ENCODE measurements at places on chromosomes 1 and 21.
A peak's percentile ranks its signal among the peaks of the same experiment; 100 is the strongest.

GRCh38 chr1:186443638-186444037 lies 17.3 kb downstream of the PDC start:
- no peak for ATAC-seq

DNA sequence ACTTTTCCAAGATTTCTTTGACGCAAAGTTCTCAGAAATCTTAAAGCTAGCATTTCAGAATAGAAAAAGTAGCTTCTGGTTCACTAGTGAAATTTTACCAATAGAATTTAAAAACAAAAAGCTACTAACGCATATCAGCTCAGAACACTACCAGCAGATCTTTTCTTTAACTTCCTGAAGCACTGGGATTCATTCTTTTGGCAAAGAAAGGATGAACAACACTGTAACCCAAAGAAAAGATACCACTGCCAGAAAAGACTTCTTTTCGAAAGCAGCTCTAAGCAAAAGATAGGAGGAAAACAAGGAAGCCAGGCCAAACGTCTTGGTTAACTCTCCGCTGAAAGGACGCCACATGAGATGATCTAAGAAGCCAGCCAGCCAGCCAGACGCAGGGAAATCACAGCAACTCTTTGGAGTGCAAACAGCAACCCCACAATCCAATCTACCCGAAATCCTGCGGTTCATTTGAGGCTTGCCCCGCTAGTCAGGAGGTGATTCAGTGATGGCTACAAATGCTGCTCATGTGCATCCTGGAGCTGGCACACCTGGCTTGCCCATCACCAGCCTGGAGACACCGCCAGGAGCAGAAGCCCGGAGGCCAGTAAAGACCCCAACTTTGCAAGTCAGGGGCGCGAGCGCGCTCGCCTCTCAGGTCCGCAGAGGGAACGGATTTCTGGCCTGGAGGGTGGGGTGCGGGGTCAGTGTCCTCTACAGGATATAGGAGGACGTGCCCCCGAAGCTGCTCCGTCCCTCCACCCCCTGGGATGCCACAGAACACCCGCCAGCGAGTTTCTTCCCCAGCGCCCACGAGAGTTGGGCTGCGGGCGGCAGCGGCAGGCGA lies 812 bp downstream of the NBPF1 start:
- ATAC-seq, result peak; percentile 68

GRCh38 chr1:213154056-213154685 lies 103.1 kb downstream of the RPS6KC1 start:
- ATAC-seq, result no peak

- no peak for ATAC-seq
Observed at GRCh38 chr1:27137544-27138075, 17.3 kb downstream of the SLC9A1 start.

- ATAC-seq, result peak; percentile 74
Observed at GRCh38 chr1:6601923-6602668, 573 bp downstream of the KLHL21 start.

GRCh38 chr1:39065542-39065941 lies 39.4 kb downstream of the NDUFS5 start:
- no peak for ATAC-seq

- peak; percentile 87 for ATAC-seq
Observed at GRCh38 chr1:212595787-212596714, 12.5 kb upstream of the ATF3 start.

DNA sequence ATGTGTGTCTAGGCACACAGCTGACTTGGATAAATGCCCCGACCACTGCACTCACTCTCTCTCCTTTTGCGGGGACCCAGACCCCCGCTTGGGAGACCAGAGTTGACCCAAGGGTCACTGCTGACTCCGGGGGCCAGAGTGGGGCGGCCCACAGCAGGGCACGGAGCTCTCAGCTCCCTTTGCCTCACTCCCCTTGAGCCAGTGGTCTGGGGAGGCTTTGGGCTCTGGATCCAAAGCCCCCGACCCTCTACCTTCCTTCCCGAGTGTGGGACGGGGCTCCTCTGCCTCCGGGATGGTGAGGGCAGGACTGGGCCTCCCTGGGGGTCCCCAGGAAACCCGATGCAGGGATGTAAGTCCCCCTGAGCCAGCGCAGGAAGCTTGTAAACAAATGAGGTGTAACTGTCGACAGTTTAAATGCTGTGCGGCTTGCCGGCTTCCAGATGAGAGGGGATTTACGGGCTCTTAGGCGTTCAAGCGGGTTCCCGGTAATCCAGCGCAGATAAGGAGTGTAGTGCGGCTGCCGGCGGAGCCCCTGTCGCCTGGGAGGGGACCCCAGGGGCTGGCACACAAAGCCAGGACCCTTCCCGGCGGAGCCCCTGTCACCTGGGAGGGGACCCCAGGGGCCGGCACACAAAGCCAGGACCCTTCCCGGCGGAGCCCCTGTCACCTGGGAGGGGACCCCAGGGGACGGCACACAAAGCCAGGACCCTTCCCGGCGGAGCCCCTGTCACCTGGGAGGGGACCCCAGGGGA lies 7.4 kb downstream of the ACTRT2 start:
- no peak for ATAC-seq

DNA sequence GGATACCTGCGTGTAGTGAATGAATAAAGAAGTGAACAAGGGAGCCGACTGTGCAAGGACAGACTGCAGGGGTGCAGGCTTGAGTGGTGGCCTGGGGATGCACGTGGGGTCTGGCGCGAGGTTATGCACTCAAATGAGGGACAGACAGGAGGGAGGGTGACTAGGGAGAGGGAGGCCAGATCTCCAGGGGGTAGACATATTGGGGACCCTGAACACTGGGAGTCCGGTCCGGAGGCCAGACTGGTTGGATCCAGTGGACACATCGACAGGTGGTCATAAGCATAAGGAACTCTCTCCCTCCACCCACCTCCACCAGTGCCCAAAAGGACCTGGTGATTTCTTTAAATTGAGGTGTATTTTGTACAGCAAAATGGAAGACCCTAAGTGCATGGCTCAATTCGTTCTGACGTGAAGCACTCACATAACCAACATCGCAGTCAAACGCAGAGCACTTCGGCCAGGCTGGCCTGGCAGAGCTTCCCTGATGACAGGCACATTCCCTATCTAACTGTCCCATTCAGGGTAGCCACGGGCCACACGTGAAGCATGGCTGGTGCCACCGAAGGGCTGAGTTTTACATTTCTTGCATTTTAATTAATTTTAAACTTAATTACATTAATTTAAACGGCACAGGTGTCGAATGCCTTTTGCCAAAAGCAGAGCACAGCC lies 14.0 kb downstream of the WNT3A start:
- ATAC-seq, result no peak

DNA sequence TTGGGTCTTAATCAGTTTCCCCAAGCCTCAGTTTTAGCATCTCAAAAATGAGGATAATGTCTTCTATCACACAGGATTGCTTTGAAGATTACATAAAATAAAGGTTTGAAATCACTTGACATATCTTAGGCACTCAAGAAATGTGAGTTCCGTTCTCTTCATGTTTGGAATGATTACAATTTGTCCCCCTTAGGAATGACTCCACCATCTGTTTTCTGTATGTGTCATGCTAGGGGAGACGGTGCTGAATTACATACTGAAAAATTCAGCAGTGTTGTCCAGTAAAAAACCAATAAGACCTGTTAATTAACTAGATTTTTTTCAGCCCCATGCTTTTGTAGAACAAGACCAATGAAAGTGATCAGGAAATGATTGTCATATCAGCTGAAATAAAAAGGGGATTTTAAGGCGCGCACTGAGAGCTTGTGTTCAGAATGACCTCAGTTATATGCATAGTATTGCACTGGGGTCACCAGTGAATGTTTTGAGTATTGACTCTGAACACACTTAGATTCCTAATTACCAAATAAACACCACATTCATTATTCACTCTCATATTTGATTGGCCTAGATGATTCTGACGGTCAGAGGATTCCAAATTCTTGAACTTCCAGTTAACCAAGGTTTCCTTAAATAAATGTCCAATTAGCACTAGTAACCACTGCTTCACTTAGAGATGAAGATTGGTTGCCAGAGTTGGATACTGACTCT lies 114.5 kb upstream of the KCNK2 start:
- ATAC-seq, result peak; percentile 86

GRCh38 chr1:158020886-158021620 lies 27.6 kb downstream of the KIRREL1 start:
- ATAC-seq, result no peak

DNA sequence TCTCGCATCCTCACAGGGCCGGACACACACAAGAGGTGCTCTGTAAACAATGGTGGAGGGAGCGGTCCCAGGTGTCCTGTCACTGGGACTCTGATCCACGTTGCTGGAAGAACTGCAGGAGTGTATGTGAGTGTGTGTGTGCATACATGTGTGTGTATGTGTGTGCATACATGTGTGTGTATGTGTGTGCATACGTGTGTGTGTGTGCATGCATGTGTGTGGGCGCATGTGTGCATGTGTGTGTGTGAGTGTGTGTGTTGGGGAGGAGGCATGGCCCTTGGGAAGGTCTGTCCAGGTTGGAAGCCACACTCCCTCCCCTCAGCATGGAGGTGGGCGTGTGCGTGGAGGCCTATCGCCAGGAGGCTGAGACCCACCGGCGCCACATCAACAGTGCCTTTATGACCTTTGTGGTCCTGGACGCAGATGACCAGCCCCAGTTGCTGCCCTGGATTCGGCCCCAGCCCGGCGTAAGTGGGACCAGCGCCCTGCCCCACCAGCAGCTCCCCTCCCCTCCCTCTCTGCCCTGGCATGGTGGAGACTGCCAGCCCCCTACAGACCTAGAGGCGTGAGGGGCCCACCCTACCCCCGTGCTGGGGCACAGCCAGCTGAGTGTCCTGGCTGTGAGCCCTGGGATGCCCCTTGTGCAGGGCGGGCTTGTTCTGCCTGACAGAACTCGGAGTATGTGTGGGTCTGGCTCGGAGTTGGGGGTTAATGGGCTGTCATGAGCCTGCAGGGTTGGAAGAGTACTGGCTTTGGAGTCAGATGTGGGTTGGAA lies 22.2 kb downstream of the FAM151A start:
- ATAC-seq, result no peak

DNA sequence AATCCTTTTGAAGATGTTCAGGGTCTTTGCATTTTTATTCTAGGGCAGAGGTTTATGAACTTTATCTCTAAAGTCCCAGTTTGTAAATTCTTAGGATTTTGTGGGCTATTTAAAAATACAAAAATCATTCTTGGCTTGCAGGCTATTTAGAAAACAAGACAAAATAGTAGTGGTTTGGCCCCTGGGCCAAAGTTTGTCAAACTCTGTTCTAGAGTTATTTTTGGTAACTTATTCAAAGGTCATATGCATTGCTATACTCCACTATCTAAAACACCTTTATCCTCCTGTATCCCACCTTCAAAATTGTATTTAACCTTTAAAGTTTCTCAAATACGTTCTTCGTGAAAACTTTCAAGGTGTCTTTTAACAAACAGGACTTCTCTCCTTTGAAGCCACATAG lies 75.5 kb upstream of the LRRC53 start:
- ATAC-seq, result no peak

DNA sequence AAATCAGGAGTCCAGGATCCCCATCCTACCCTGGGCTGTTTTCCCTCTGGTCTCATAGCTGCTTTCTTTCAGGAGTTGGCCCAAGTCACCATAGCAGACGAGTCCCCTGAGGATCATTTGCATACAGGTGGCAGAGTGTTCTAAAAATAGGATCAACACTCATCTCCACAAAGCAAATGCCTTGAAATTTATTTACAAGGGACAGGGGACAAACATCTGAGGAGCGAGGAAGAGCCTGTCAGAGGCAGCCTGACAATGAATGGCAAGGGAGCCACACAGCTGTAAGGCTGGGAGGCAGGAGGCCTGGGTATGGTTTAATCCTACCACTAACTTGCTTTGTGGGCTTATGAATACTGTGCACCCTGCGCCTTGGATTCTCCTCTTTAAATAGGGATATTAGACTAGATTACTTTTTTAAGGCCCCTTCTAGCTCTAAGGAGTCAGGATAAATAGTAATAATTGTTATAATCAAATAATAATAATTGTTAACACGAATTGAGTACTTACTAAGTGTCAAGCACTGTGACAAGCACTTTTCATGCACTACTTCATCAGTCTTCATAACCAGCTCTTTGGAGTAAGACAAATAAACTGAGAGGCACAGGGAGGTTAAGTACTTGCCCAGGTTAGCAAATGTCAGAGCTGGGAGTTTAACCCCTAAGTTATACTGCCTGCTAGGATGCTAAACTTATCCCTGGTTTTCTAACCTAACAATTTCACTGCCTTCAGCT lies 34.5 kb downstream of the RAB3B start:
- ATAC-seq, result no peak
